GM13976 (cell line): ENCODE measurements at places on chromosomes 11 and 22.
A peak's percentile ranks its signal among the peaks of the same experiment; 100 is the strongest.

DNA sequence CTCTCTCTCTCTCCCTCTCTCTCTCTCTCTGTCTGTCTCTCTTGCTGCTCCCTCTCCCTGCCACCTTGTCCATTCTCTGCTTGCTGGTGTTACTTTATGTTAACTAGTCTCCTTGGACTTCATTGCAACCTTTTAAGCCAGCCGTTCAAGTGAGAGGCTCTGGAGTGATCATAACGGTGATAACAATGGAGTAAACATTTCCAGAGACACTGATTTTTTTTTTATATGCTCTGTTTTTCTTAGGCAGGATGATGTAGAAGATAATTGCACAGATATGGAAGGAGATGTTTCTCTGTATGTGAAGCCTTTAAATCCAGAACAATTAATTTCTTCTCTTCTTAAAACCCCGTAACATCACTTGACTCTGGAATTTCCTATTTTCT, 287.7 kb downstream of the TMEM135 start:
- DNase-seq: no peak

GRCh38 chr11:26072614-26073153, 259.2 kb upstream of the ANO3 start:
- no peak for DNase-seq

DNA sequence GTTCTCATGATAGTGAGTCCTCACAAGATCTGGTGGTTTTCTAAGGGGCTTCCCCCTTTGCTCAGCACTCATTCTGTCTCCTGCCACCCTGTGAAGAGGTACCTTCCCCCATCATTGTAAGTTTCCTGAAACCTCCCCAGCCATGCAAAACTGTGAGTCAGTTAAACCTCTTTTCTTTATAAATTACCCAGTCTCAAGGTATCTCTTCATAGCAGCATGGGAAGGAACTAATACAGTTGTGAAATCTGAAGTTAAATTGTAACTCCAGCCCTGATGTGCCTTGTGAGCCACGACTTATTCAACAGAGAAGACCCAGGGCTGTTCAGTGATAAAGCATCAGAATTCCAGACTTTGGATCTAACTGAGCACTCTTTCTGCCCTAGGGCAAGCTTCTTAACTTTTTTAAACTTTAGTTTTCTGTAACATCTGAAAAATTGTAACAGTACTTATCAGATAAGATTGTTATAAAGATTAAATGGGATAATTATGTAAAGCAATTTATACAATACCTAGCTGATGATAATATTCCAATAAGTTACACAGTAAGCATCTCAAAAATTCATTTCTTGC, 220.0 kb downstream of the TRPC6 start:
- no peak for DNase-seq

DNA sequence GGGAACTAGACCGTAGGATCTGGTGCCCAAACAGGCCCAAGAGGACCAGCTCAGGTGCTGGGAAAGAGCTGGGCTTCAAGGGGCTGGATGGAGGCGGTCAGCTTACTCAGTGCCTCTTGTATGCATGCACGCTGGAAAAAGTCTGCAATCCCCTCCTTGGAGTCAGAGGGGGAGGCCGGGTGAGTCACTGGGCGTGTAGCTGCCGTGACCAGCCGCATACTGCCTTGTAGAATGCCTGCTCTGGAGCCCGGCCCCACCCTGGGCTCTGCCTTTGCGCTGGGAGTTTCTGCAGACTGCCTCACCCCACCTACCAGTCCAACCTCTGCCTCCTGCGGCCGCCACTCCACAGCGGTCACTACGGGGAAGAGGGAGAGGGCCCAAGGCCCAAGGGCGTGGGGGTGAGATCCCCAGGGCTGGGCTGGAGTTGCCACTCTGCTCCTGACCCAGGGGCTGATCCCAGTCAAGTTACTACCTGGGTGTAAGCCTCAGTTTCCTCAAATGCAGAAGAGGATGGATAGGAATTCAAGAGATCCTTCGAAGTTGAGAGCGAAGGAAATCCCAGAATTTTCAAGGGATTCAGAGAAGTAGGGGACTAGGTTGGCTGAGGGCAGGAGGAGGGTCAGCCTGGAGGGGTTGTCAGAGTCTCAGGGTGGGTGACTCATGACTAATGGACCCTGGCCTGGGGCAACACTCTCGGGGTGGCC, 4.2 kb downstream of the MRGPRF start:
- DNase-seq: no peak

DNA sequence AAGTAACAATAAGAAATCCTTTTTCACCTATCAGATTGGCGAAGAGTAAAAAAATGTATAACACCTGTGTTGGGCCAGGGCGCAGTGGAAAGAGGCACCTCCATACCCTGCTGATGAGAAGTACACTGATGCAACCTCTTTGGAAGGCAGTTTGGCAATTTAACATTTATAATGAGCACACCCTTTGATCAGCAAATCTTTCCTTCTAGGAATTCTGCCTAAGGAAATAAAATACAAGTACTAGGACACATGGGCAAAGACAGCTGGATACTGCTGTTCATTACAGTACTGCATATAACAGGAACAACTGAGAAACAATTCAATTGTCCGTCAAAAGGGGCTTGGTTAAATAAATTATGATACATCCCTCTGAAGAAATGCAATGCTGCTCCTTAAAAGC, 110.1 kb downstream of the RPL27A start:
- DNase-seq: no peak

- DNase-seq: no peak
Measured at GRCh38 chr22:35307892-35308291, 8.2 kb downstream of the TOM1 start.

- no peak for DNase-seq
Measured at GRCh38 chr11:77497368-77497767, 23.5 kb upstream of the PAK1 start.

- no peak for DNase-seq
Measured at GRCh38 chr11:11731311-11732083, 109.7 kb upstream of the GALNT18 start.

DNA sequence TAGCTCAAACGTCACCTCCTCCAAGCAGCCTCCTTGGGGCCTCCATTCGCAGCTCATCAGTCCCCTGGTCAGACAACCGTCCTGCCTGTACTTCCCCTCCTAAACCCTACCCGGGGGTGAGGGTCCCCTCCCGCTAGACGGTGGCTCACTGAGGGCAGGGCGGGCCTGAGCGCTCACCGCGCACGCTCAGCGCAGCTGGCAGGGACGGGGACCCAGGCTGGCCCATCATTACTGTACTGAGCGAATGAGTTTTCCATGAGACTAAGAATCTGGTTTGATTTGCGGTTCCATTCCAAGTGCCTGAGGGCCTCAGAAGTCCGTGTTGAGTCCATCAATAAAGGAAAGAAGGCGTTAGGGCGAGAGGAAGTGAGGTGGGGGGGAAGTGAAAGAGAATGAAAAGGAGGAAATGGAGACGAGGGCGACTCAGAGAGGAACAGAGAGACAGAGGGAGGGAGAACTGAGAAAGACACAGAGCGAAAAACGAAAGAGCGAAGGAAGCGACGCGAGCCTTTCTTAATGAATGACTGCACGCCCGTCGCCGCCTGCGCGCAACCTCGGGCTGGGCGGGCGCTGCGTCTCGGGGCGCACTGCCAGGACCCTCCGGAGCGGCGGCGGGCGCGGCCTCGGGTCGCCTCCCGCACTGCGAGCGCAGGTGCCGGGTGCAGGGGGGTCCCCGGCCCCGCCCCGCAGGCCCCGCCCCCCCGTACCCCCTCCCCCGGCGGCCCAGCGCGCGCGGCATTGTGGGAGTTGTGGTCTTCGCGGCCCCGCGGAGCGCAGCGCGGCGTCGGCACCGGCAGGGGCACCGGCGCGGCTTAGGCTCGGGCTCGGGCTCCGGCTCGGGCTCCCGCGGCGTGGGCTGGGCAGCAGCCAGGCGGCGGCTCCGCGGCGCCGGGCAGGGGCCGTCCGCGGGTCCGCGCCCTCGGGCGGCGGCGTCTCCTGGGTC, at the start of gene ASPHD2:
TSS of gene ASPHD2 (plus strand) at position 746 of the 943 bp plus-strand sequence. CDS start 4,356 bp downstream, outside the sequence.
- peak; percentile 89 for DNase-seq

GRCh38 chr11:73170140-73170539, 28.0 kb upstream of the FCHSD2 start:
- DNase-seq: no peak

GRCh38 chr11:34787895-34788294, 128.3 kb downstream of the APIP start:
- no peak for DNase-seq

GRCh38 chr22:20761536-20761935, 12.4 kb upstream of the SERPIND1 start:
- no peak for DNase-seq

DNA sequence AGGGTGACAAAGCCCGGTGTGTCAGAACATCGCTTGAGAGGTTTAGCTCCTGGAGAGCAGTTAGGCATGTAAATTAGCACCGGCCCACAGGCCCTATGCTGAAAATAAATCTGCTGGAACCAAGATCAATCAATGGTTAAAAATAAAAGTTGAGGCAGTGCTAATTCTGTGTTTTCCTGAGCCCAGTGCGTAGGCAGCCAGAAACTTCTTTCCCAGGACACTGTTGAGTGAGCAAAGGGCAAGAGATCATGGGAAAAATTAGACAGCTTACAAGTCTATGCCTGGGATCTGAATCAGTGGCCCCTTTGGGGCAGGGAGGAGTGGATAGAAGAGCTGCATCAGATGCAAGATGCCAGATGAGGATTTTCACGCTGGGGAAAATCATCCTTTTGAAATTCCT, 539.2 kb downstream of the BUD13 start:
- DNase-seq: no peak

DNA sequence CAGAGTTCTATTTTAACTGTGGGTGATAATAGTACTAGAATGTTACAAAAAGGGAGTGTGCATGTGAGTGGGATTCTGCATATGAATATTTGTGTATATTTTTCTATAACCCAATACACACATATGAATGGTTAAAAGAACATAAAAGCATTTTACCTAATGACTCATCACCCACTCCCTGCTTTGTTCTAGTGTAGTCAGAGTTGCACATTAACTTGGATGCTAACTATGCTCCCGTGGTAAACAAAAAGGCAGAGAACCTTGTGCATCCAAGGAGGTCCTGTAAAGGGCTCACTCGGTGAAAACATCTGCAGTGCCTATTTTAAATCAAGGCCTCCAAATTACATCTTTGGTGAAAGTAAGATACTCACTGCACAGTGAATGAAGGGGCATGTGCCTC, 1289.4 kb downstream of the LRRC4C start:
- no peak for DNase-seq

GRCh38 chr11:63015521-63016215, at the start of gene SLC22A8:
Gene SLC22A8 (minus strand): TSS chr11:63015841. CDS start chr11:63014958, 883 bp downstream.
- DNase-seq: no peak

GRCh38 chr11:131910523-131911387, 540.3 kb downstream of the NTM start:
- DNase-seq: peak; percentile 42

DNA sequence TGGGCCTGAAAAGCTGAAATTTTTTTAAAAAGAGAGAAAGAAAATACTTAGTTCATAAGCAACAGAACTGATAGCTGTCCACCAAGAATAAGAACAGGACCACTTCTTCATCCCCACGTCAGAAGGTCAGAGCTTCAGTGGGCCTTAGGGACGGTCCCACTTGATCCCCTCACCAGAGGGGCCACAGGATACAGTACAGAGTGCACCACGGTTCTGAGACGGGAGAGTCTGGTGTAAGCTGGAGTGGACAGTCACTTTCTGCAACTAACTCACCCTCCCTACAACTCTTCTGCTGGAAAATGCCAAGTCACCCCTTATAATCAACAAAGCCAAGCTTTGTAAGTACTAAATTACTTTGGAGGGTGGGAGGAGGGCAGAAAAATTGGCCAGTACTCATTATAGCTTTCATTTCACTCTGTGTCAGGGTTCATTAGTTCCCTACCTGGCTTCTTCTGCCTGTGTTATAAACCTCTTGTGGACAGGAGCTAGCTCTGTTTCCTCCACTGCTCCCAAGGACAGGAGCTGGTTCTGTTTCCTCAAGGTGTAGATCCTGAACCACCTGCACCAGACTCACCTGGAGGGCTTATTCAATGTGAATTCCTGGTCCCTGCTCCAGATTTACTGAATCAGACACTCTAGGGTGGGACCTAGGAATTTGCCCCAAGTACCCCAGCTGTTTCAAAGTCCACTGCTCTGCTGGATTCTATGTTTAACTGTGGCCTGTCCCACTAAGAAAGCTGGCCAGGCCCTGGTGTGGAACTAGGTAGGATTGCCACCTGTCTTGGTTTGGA, 39.6 kb downstream of the SCGB1A1 start:
- no peak for DNase-seq

DNA sequence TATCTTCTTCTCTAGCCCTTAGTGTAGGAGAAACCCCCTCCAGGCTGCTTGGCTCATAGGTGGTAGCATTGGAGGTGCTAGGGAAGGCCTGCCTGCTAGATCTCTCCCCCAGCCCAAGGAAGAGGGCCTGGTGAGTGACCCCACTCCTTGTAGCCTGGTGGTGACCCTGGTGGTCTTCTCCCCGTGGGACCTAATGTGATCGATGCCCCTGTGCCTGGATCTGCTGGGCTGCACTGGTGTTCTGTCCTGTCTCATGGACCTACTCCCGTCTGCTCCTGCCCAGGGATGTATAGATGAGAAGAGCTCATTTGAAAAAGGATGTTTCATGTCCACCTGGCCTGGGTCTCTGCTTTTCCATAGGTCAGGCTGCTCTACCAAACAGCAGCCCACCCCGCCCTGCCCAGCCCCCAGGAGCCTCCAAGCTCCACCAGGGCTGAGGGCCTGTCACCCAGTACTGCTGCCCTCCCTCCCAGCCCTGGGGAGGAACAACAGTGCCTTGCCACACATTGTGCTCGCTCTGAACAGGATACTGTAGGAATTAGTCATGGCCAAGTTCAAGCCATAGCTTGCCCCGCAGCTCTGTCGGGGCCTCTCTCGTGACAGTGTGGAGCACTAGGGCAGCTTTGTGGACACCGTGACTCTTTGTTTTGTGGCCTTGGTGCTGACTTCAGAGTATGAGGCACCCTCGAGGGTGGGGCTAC, 19.7 kb downstream of the SLC37A2 start:
- DNase-seq: peak; percentile 17

GRCh38 chr22:49295465-49295743, 532.3 kb downstream of the BRD1 start:
- DNase-seq: no peak

DNA sequence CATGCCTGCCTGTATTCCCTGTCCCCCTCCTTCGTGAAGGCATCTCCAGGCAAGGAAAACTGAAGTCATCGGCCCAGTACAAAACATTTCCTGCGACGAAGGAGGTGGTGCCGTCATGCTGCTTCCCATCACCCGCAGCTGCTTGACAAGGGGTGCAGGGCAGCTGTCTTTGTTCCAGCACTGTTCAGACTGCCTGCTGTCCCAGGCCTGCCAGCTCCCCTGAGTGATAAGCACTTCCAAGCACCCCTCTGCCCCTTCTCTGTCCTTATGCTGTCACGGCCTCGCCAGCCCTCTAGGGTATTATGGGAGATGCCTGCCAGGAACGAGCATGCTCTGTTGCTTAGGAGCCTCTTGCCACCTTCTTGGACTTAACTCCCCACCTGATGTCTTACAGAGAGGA, 37.1 kb upstream of the BSX start:
- DNase-seq: no peak
